ENCODE measurements at places on chromosomes 1 and 21.

- no peak for DNase-seq
These were observed 2.3 kb downstream of the MFAP2 start for GRCh38 chr1:16978139-16978538.

- DNase-seq, result no peak
These were observed 30.3 kb downstream of the PARK7 start for GRCh38 chr1:7991504-7992440.

- no peak for DNase-seq
These were observed 48.7 kb downstream of the TTLL7 start for GRCh38 chr1:83950106-83950661.

DNA sequence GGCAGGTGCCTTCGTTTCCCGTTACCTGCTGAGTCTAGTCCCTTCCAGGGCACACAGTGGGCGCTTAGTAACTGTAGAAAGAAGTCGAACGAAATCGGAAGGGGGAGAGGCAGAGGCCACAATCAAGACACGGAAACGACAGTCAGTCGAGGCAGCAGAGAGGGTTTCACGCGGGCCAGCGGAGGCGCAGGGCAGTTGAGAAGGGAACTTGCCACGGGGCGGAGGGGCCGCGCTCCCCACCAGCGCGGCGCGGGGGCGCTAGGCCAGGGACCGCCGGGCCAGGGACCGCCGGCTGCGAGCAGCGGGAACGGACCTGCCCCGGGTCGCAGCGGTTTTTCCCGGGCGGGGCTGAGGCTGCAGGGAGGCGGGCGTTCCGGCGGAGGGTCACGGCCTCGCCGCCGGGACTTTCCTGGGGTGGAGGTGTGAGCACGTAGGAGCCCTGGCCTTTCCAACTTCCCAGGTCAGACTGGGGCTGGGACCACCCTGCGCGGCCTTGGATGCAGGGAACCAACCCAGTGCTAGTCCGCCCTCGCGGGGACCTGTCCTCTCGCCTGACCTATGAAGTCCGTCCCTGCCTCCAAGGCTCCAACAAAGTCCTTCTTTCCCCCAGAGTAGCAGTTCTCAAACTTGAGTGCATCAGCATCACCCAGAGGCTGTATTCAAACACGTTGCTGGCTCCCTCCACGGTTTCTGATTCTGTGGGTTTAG is 150.1 kb upstream of the FGGY start:
- no peak for DNase-seq

DNA sequence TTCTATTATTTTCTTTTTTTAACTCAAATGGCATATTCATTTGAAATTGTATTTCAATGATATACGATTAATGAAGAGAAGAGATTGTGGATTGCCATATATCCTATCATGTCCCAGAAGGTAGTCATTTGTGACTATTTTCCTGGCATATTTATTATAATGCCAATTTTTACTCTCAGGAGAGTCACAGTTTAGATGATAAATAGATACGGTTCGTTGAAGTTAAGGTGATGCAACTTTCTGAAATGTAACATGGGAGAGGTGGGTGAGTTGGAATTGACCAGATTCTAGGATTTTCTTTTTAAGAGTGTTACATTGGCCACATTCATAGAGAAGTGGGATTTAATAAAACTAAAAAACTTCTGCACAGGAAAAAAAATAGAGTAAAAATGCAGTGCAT is 1138.5 kb downstream of the NCAM2 start:
- DNase-seq, result no peak

- DNase-seq, result peak; percentile 36
These were observed 39.9 kb downstream of the PEX14 start for GRCh38 chr1:10514490-10515235.

GRCh38 chr1:113255720-113256347 is 134.5 kb upstream of the MAGI3 start:
- DNase-seq, result no peak

DNA sequence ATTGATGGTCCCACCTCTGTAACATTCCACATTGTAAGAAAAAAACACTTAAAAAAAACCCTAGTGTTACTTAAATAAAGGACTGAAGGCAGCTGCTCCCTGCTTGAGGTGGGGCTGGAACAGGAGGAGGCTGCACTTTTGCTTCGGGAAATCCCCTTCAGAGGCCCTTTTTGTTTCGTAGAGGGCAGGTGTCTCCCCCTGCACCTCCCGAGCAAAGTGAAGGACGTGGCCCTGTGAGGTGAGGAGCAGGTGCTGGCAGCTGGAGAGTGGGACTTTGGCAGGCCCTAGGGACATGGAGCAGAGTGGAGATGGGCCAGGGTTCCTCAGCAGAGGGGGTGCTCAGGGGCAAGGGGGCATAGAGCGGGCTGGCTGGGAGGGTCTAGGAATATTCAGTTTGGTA is 33.4 kb upstream of the WNT4 start:
- DNase-seq, result no peak

- no peak for DNase-seq
These were observed 65.5 kb downstream of the PRDM16 start for GRCh38 chr1:3134381-3135072.

Measured in G401 (cell line).